ENCODE measurements at places on chromosomes 13 and 19.

DNA sequence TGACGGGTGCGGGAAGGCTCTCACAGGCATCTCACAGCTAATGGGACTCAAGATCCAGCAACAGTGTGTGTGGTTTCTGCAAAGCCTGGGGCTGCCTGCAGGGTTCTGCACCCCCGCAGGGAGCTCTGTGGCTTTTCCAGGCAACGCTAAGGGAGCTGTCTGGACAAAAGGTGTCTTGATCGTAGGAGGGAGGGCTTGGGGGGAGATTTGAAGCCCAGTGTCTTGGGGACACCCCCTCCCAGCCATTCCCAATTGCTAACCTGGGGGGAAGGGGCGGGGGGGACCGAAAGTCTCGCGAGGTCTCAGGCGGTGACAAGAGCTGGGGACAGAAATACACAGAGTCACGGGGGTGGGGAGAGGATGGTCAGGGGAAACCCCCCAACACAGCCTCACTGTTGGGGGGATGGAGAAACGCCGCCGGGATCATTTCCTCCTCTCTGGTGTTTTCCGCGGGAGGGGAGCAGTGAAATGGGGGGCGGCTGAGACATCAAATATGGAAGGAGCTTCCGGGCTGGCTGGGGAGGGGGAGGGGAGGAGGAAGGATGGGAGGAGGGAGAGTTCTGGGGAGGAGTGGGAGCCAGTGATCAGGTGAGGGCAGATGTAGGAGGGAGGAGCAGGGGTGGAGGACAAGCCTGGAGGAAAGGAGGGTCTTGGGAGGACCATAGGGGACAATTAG, 13.3 kb downstream of the KCNC3 start:
- no peak for DNase-seq

DNA sequence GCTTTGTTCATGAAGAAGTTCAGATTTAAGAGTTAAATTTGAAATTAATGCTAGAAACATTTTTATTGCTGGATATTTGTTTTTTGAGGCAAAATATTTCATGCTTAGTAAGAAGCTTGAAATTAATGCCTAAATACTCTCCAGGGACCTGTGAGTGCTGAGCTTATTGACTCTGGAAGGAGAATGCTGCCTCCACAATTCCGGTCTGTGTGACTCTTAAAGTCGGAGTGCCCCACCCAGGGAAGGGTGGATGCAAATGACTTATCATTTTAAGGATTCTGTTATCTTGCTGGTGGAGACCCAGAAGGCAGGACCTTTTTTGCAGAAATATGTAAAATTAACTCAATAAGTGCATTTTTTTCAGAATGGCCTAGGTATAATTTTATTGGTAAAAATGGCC, 143.8 kb upstream of the RXFP2 start:
- no peak for DNase-seq

DNA sequence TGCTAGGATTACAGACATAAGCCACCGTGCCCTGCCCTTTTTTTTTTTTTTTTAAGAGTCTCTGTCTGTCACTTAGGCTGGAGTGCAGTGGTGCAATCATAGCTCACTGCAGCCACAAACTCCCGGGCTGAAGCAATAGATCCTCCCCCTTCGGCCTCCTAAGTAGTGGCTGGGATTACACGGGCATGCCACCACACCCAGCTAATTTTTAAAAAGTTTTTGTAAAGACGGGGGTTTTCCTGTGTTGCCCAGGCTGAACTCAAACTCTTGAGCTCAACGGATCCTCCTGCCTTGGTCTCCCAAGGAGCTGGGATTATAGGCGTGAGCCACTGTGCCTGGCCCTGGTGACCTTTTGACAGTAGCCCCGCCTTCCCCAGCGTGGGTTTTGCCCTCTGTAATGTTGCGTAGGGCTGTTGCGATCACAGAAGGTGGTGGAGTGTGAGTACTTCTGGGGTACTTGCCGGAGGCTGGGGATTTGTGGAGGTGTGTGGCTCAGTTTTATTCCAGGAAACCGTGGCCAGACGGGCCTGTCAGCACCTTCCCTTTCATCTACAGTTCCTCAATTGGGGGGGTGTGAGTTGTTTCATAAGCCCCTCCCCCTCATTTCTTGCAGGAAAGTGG, 11.6 kb upstream of the RETN start:
- peak; percentile 17 for DNase-seq

GRCh38 chr13:98155475-98156109, 12.7 kb downstream of the FARP1 start:
- no peak for DNase-seq

- DNase-seq: no peak
These were observed 80.4 kb downstream of the LRCH1 start for GRCh38 chr13:46633416-46633815.

GRCh38 chr19:46791944-46792343, 3.5 kb upstream of the SLC1A5 start:
- peak; percentile 54 for DNase-seq

- DNase-seq: no peak
These were observed 1.1 kb downstream of the RBM26 start for GRCh38 chr13:79404985-79405384.

- no peak for DNase-seq
These were observed 57.5 kb downstream of the SLC7A1 start for GRCh38 chr13:29537736-29538651.

GRCh38 chr19:11338569-11339253, 746 bp downstream of the RAB3D start:
- no peak for DNase-seq
